Spinal cord (tissue), 10 donors: ENCODE measurements at places on chromosomes 1 and 21.

DNA sequence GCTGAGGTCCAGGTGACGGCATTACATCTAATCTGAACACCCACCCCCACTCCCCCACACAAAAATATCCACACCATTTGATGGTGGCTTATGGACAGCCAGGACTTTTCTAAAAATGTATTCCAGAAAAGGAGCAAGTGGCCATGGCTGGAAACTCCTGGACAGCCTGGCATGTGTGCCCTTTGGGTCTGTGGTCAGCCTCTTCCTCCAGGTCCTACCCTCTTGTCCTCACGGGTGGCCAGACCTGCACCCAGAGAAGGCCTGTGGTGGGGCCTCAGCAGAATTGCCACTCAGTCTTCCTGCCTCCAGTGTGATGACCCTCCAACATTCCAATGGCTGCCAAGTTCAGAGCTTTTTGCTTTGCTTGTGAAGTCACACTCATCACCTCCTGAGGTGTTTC, 600.6 kb downstream of the AJAP1 start:
- DNase-seq, result no peak

DNA sequence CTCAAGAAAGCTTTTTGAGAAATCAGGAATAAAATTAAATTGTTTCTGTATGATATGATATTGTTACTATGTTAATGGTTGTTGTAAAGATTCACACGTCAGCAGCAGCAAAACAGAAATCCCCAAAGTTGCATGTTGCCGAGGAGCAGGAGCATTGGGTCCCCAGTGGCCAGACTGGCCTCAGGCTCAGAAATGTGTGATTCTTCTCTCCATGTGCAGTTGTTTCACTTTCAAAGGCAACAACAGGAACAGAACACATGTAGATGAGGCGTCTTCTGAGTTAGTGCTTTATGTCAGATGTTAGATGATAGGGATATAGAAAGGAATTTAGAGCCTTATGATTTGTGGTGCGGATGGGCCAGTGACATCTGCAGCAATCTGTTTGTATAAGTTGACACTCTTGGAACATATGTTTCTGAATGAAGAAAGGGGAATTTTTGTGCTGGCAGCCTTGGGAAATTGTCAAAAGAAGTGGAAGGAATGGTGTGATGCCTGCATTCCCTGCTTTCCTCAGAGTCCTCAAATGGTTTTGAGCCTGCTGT, 2.1 kb upstream of the TTLL7 start:
- DNase-seq, result no peak

DNA sequence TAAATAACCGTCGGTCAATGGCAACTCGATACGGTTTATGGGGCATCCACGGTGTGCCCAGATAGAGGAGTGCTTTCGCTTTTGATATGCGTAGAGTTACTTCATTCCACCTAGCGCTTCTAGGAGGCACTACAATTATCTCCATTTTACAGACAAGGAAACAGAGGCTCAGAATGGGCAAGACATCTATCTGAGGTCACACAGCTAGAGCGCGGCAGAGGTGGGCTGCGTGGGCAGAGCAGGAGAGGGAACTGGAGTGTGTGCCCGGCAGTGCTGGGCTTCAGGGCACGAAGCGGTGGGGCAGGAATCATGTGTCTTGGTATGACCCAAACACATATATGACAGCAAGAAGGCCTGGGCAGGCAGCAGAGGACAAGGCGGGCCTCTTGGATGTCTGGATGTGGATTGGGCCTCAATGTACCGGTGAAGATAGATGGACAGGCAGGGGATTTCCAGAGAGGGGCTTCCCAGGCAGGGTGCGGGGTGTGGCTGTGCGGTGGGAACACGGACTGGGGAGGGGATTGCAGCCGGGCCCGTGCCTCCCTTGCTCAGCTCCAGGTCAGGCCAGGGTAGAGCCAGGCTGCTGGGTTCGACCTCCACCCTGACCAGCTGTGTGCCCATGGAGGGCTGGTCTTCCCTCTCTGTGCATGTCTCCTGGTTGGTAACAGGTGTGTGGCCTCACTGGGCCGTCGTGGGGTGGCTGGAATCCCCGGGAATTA, 21.2 kb downstream of the TP73 start:
- DNase-seq, result no peak

GRCh38 chr1:160340146-160340545, 2.9 kb downstream of the COPA start:
- no peak for DNase-seq

GRCh38 chr21:19510653-19511052, 1107.1 kb upstream of the TMPRSS15 start:
- no peak for DNase-seq

DNA sequence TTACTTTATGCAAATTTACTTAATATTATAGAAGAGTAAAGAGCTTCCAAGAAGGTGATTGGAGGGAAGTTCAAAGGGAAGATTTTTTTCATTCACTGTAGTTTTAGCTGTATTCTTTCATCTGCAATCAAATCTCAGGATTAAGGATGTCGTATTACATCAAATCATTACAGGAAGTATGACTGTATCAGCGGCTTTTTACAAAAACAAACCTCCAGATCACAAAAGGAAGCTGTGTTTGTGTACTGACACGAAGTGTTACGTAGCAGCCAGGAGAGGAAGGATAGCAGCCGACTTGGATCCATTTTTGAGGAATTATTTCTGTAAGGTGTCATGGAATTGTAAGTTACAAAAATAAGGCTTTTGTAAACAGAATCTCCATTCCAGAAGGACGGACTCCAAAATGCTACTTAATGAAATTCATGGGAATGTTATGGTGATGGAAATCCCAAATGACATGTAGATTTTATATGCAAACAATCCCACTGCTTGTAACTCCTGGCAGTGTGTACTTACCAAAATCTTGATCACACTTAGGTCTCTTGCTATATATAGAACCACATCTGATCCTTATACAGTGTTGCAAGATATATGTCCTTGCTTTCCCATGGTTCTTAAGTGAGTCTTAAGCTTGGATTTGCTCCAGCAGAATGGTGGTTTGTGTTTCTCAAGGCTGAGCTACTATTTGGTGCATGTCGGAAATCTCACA, 49.8 kb downstream of the KCNJ15 start:
- DNase-seq, result no peak

DNA sequence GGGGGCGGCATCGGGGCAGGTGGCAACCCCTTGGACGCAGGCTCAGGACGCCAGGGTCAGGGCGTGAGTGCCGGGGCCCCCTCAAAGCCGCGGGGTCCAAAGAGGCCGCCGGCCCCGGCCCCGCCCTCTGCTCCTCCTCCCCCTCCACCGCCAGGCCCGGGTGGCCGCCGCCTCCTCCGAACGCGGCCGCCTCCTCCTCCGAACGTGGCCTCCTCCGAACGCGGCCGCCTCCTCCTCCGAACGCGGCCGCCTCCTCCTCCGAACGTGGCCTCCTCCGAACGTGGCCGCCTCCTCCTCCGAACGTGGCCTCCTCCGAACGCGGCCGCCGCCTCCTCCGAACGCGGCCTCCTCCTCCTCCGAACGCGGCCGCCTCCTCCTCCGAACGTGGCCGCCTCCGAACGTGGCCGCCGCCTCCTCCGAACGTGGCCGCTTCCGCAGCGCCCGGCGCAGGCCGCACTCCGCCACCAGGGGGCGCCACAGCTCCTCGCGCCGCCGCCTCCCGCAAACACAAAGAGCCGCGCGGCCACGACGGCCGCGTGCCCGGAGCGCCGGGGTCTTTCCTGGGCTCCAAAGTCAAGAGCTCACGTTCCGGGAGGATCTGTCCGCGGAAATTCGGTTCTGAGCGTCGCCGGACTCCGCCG, 19.3 kb upstream of the SAMD11 start:
- DNase-seq, result peak; percentile 95

DNA sequence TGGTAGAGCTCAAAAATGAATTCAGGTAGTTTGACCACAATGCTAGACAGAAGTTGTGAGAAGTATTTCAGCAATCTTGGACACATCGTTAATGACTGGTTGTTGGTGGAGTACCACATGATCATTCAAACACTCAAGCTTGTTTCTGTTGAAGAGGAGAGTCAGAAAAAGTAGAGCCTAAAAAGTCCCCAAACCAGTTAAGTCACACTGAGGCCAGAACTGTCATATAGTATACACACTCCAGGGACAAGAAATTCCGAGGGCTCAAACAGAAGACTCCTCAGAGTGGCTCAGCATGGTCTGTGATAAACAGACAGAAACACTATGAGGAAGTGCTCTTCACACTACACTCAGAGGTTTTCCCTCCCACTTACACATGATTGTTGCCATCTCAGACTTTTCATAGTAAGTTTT, 5.8 kb downstream of the TRIM33 start:
- DNase-seq, result no peak

- peak; percentile 5 for DNase-seq
These were observed 1755.4 kb downstream of the PLA2G4A start for GRCh38 chr1:188584119-188584518.
